ENCODE measurements at places on chromosomes 11 and 22. TPM values are rescaled to one million over a fixed set of nuclear protein-coding genes. Genes with fewer than 3 reads are reported as not detected.

Gene OR51B5
- not detected for total RNA-seq

Gene OSM
- total RNA-seq = 20.9 TPM

Gene FOLR1
- total RNA-seq = not detected

Gene FAM76B
- total RNA-seq = 64.0 TPM

Gene TUB
- total RNA-seq = 0.10 TPM

Gene RAG1
- 0.39 TPM for total RNA-seq

Gene OR52W1
- total RNA-seq = not detected

Gene PRR5L
- total RNA-seq = 14.6 TPM

Gene ART1
- not detected for total RNA-seq

Gene UQCC3
- 5.6 TPM for total RNA-seq

Gene HEPACAM
- not detected for total RNA-seq

Gene INS
- total RNA-seq = not detected

- no peak for DNase-seq
Measured at GRCh38 chr22:29798801-29799200, 31.6 kb downstream of the UQCR10 start.

GRCh38 chr22:25545672-25546071 is 18.8 kb upstream of the GRK3 start:
- DNase-seq = no peak

DNA sequence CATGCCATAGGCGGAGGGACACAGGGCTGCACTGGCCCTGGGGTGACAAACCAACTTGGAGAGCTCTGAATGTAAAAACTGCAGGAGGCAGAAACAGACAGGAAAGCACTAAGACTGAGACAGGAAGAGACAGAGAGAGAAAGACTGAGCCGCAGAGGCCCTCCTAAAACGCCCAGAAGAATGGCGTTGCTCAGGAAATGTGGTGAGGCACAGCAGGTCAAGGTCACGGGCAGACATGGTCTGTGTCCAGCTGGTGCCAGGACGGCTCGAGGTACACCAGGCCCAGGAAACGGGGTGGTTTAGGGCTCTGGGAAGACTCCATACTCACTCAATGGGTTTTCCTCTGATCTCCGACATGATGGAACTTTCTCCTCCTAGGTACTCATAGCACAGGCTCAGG is 29.1 kb downstream of the MAFF start:
- DNase-seq = no peak

GRCh38 chr11:126548581-126549550 is 193.4 kb downstream of the ST3GAL4 start:
- no peak for DNase-seq

DNA sequence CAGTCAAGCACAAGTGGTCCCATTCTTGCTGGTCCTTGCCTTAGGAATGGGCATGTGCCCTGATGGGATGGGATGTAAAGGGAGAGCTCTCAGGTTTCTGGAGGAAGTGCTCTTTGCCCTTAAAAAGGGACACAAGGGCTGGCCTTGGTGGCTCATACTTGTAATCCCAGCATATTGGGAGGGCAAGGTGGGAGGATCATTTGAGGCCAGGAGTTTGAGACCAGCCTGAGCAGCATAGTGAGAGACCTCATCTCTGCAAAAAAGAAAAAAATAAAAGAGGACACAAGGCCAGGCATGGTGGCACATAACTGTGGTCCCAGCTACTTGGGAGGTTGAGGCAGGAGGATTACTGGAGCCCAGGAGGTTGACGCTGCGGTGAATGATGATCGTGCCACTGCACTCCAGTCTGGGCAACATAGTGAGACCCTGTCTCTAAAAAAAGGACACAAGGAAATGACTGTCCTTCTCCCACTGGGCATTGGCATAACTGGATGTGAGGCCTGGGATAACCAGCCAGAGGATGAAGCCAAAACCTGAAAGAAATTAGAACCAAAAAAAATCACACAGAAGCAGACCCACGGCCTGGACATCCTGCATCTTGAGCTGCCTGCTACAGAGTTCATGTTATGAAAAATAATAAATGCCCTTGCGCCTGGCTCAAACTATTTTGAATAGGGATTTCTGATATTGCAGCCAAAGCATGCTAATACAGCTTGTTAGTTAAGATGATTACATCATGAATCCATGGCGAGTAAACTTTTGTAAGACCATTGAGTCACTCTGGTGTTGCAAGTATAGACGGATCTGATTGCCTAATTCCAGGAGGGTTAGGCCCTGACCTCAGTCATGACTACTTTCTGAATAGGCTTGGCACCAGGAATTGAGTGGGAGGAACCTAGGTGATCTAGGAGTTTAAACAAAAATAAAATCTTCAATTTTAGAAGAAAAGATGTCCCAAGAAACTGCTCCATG is 12.9 kb upstream of the CRKL start:
- DNase-seq = no peak

DNA sequence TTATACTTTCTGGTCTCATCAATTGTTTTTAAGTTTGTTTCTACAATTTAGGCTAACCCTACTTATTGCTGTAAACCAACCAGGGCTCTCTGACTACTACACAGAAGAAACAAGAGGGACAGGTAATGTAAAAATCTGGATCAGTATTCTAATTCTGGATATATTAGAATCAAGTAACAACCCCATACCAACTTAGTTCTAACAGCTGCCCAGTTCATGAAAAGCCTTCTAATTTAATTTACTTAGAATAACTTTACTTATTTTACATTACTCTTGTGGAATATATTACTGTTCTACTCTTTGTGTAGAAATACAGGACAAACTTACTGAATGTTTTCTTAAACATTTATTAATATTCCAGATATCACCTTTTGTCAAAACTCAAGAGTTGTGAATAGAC is 45.5 kb upstream of the DBX1 start:
- no peak for DNase-seq

DNA sequence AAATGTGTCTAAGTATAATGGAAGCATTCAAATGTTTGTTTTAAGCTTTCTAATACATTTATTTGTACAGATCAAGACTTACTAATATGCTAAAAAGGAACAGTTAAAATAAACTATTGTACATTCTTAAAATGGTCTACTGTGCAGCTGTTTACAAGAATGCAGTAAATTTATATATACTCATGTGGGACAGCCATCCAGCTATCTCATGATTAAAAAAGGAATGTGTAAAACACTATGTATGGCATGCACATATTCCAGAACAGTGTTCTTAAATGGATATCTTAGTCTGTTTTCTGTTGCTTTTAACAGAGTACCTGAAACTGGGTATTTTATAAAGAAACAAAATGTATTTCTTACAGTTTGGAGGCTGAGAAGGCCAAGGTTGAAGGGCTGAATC is 30.2 kb upstream of the CSTF3 start:
- DNase-seq = no peak

DNA sequence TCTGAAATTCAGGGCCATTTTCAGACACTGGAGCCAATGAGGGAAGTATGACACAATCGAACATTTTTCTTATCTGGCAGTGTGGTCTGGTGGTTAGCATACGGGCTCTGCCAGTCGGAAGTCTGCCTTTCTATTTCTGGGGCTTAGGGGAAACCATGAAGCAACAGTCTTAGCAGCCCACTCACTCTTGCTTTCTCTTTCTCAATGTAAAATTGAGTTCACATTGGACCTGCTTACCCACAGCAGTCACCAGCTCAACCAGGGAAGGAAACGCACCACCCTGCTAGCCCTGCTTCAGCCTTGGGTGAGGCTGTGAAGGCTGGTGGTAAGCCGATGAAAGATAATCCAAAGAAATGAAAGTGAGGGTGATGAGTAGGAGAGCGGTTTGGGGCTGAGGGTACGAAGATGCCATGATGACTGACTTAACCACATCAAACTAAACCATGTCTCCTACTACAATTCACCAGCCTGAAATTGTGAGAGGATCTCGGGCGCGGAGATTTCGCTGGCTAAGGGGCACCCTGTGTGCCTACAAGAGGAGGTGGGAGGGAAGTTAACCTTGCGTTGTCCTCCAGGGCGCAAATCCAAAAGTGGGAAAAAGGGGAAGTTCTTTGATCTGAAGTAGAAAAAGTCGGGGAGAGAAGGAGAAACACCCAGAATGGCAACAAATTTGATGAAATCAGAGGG is 2.0 kb upstream of the LMO2 start:
- peak; percentile 80 for DNase-seq

DNA sequence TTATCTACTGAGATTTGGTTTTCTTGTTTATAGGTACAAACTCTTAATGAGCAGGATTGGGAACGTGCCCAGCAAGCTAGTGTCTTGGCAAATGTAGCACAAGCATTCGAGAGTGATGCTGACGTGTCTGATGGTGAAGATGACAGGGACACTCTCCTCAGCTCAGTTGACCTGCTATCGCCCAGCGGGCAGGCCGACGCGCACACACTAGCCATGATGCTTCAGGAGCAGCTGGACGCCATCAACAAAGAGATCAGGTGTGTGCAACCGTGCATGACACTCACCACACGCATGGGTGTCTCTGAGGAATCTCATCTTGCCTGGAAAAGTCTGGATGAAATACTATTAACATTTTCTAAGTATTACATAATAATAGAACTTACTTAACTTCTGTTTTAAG is 54.7 kb upstream of the CTTN start:
- no peak for DNase-seq

- DNase-seq = peak; percentile 65
Measured at GRCh38 chr22:36486619-36487384, 5.4 kb upstream of the TXN2 start.

- no peak for DNase-seq
Measured at GRCh38 chr11:60378354-60378753, at the start of gene MS4A7. MS4A7 (plus strand) TSS chr11:60378532; CDS start chr11:60383142, 4,610 bp downstream.

- DNase-seq = no peak
Measured at GRCh38 chr11:125470355-125470754, 25.7 kb downstream of the FEZ1 start.

- DNase-seq = no peak
Measured at GRCh38 chr11:105491394-105491793, 118.5 kb upstream of the GRIA4 start.

- peak; percentile 67 for DNase-seq
Measured at GRCh38 chr11:134592391-134592990, 180.4 kb upstream of the B3GAT1 start.

GRCh38 chr22:42275970-42276369 is 5.5 kb upstream of the TCF20 start:
- DNase-seq = no peak

DNA sequence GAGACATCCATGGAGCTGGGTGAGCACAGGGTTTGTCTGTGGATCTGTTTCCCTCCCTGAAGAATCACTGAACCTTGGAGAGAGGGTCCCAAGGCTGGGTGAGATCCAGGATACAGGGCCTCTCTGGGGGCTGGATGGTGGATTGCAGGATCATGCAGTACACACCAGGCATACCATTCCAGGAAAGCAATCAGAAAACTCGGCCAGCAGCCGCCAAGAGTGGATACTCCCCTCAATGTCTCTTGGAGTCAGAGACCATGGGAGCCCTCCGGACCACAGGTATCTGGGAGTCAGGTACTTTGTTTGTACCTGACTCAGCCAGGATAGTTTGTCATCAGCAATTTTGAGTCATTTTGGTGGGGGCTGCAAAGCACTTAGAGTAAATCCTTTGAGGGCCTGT is 14.6 kb upstream of the SYT13 start:
- no peak for DNase-seq

- DNase-seq = no peak
Measured at GRCh38 chr11:9446230-9446629, 14.6 kb upstream of the ZNF143 start.

GRCh38 chr11:58060939-58061672 is 30.4 kb downstream of the OR6Q1 start:
- no peak for DNase-seq

DNA sequence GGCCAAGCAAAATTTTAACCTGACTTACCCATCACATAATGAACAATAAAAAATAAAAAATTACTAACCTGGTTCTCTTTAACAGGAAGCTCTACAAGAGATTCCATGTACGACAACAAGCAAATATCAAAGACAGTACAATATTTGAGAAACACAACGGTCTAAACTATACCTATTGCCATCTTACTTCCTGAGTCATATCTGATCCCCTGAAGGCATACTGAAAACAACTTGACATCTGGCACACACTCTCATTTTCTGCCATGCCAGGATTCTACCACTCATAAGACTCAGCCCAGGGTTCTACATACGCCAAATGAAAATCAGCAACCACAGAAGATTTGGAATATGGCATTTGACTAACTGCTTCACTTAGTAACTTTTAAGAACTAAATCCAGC is 13.8 kb downstream of the DENND5A start:
- DNase-seq = peak; percentile 8

- DNase-seq = no peak
Measured at GRCh38 chr11:57646799-57647303, 2.9 kb downstream of the YPEL4 start.

GRCh38 chr11:129242855-129243254 is 50.7 kb upstream of the ARHGAP32 start:
- DNase-seq = no peak

GRCh38 chr11:115144914-115145313 is 359.3 kb downstream of the CADM1 start:
- DNase-seq = no peak

- no peak for DNase-seq
Measured at GRCh38 chr11:46898396-46899095, 19.8 kb downstream of the LRP4 start.
